Left hindlimb (tissue), 1 donor: ENCODE measurements at places on chromosomes 2 and 18.

- no peak for DNase-seq
Observed at GRCh38 chr2:146982393-146982846, 862.4 kb upstream of the ACVR2A start.

DNA sequence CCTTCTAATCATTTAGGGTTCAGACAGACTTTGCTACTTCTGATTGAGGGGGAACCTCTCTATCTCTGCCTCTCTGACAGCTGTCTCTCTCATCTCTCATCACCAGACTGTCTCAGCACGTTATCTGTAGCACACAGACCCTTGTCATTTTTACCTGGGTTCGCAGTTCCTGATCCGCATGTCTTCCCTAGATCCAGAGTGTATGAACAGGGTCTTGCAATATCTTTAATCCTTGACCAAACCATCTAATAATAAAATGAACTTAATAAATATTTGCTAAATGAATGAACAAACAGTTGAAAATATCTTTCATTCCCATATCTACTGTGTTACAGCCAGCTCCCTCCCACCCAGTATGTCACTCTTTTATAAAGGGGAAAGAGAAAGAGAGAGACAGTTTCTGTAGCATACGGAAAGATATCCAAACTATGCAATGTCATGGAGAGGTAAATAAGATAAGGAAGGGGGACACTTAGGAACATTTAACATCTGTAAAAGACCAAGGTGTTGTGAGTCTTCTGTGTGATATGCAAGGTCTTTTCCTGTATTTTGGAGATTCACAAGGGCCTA lies 507.6 kb downstream of the SUCLG1 start:
- no peak for DNase-seq

DNA sequence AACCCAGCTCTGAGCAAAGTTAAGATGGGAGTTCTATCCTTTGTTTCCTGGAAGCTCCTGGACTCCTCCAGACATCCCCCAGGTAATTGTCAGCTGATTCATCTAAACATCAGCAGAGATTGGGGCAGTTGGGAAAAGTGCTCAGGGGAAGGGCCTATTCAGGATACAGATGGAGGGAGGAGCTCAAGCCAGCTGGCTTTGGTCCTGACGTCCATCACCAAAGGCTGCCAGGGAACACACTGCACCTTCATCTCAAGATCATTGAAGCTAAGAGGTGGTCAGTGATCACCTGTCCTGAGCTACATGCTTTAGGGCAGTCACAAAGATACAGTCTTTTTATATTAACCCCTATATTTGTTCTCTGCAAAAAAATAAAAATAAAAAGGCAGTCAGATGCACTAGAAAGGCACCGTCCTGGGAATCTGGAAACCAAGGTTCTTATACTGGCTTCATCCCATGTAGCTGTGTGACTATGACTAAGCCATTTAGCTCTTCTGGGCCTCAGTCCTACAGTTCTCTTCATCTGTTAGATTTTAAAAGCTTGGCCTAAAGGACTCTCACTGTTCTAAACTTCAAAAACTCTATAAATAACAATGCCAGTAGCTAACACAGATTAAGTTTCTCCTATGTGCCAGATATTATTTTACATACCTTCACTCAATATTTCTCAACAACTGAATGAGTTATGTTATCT lies 446.5 kb downstream of the BCL11A start:
- DNase-seq = no peak

- DNase-seq = no peak
Observed at GRCh38 chr2:189835855-189836558, 51.8 kb downstream of the PMS1 start.

DNA sequence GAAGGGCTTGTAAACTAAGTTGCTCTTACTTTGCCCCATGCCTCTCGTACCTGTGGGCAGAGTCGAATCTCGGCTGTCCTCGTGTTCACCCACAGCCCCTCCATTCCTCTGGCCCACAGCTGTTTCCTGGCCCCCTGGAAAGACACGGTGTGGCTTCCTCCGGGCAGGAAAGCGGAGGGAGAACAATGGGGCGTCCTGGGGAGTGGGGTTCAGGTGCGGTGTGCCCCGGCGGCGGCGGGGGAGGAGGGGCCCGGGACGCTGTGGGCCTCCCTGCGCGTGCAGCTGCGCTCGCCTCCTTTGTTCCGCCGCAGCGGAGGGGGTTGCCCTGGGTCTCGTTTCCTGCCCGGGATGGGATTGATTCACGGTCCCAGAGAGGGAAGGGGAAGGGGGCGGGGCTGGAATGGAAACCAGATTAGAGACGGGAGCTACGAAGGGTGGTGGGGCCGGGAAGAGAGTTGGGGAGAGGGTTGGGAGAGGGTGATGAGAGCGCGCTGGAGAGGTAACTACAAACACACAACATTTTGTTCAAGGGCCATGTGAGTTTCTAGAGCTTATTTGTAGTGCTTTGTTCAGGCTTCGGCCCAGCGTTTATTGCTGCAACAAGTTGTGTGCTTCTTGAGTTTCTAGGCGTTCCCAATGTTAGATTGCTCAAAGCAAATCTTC lies 796 bp downstream of the MYO1B start:
- peak; percentile 84 for DNase-seq

DNA sequence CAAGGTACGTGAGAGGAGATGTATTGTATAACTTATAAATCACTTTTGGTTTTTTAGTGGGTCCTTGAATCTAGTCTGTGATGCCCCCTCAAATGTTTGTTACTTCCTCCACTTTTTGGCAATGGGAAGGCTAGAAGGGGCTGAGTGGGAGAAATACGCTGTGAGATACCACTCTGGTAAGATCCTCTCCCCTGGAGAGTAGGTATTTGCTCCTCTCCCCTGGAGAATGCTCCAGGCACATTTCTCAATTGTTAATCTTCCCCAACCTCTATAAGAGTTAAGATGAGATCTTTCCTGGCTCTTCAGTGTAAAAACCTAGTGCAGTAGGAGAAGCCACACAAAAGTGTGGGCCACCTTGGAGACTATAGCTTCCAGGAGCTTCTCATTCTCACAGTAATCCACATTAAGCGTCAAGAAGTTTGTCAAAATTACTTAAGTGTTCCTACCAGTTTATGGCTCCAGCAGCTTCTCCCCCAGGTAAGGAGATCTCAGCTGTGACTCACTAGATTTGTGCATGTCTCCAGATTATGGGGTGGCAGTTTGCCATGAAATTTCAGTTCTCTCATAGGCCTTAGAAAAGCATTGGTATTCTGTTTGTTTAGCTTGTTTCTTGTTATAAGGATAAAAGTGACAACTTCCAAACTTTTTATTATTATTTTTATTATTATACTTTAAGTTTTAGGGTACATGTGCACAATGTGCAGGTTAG lies 182.6 kb downstream of the FSIP2 start:
- DNase-seq = no peak

- DNase-seq = no peak
Observed at GRCh38 chr2:239305222-239305575, 95.6 kb downstream of the HDAC4 start.

DNA sequence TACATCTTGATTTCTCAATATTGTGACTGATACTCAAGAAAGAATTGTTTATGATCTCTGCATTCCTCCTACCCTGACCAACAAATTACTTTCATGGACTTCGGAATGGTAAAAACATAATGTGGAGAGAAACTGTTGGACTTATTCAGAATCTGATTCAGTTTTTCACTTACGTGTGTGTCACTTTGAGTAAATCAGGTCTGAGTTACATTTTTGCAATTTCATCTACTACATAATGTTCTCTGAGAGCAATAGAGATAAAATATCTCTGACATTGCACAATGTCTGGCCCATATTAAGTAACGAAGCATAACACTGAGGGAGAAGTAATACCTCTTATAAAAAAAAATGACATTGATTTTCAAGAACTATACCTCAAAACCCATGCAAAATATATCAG lies 1337.9 kb upstream of the CHAC2 start:
- no peak for DNase-seq

DNA sequence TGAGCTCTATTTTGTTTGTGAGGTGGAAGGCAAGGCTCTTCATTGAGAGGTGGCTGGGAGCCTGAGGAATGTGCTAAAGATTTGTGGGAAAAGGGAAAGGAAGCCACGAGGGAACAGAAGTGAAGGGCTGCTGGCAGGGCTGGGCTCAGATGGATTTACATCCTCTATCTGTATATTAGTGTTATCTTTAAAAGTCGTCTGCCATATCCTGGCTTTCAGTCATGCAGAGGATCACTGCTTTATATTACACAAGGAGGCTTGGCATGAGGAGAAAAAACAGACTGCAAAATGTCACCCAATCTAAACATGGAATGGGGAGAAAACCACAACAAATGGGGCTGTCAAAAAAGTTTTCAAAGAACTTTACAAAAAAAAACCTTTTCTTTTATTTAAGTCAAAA lies 434.4 kb downstream of the HRH4 start:
- no peak for DNase-seq

DNA sequence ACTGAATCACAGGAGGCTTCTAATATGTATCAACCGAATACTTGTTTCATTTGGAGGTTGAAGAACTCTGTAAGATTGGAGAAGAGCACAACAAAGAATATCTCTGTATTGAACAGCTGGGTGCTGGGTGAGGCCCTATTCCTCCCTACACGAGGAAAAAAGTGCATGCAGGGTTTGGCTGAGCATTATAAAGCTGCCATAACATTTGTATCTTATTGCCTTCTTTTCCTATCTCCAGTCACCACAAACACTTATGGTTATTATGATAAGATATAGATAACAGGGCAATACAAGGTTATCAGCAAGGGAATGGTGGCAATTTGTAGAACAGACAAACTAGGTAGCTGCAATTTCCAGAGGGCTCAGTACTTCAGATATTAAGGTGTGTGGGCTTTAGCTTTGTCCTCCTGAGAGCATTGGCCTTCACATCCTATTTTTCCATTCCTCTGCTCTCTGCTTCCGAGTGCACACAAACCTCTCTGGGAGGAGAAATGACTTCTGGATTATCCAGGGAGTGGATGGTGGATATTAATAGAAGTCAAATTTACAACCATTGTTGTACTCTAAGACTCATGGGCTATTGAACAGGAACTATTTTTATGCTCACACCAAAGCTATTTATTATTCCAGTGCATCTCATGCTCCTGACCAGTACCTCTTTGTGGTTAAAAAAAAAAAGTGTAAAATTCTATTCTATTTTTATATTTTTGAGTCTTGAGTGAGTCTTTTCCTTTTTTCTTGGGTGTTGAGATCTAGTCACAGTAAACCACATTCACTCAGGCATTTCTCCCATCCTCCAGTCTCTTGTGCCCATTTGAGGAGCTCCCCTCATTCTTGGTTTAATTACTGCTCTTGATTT lies 248.4 kb downstream of the ETAA1 start:
- DNase-seq = no peak

GRCh38 chr2:120347396-120348060 lies 1.6 kb downstream of the INHBB start:
- DNase-seq = peak; percentile 29

GRCh38 chr2:60480089-60480773 lies 73.2 kb downstream of the BCL11A start:
- no peak for DNase-seq

GRCh38 chr2:10224734-10225133 lies 78.0 kb upstream of the HPCAL1 start:
- DNase-seq = peak; percentile 4

GRCh38 chr2:198325359-198325758 lies 521.0 kb downstream of the PLCL1 start:
- DNase-seq = no peak

GRCh38 chr2:215347878-215348277 lies 36.0 kb downstream of the ATIC start:
- no peak for DNase-seq

DNA sequence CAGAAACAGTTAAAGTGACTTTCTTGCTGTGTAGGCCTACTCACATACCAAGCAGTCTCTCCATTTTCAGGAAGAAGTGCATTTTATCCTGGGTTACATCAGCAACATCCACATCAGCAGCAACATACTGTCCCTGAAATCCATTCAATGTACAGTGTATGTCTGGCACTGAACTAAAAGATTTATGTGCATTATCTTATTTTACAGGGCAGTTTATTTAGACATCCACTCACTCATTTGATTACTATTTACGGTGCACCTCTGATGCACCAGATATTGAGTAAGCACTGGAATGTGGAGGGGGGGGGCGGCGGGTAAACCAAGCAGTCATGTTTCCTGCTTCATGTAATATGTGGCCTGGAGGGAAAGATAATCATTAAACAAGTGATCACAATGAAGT lies 1128.2 kb downstream of the BCL11A start:
- no peak for DNase-seq

GRCh38 chr2:76320716-76321115 lies 610.0 kb upstream of the GCFC2 start:
- no peak for DNase-seq

DNA sequence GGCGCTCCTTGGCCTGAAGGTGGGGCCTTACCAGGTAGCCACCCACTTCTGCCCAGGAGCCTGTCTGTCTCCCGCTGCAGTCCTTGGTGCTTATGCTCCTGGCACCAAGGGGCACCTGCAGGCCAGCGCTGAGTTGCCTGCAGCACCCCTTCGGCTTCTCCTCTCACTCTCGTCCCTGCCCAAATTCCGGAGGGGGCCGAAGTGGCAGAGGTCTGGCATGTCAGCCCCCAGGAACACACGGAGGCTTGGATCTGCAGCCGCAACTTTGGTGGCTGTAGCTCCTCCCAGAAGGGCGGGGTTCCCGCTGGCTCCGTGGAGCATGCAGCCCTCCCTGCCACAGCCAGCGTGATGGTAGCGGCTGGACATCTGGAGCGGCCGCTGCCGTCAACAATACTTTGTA lies 37.7 kb upstream of the ZNF804A start:
- no peak for DNase-seq

- DNase-seq = no peak
Observed at GRCh38 chr2:192049362-192049761, 145.4 kb downstream of the TMEFF2 start.

GRCh38 chr2:102075479-102075878 lies 67.1 kb upstream of the IL1R1 start:
- DNase-seq = no peak

GRCh38 chr2:151760139-151760650 lies 25.9 kb upstream of the NEB start:
- no peak for DNase-seq

DNA sequence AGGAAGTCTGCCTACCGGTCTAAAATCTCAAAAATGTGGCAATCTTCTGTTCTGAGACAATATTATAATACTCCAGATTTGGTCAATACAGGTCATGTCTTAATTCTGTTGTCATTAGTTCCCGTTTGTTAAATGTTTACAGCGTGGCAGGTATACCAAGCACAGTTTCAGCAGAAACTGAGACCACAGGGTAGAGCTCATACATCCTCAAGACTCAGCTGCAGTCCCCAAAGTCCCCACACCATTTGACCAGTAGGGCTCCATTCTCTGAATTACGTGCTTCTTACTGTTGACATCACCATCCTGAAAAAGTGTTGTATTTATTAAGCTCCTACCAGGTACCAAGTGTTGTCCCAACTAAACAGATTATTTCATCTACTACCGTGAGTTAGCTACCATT lies 157.1 kb downstream of the MC4R start:
- DNase-seq = no peak

GRCh38 chr2:199364153-199364552 lies 93.6 kb downstream of the SATB2 start:
- DNase-seq = no peak

GRCh38 chr18:79631096-79631507 lies 48.5 kb upstream of the CTDP1 start:
- no peak for DNase-seq

DNA sequence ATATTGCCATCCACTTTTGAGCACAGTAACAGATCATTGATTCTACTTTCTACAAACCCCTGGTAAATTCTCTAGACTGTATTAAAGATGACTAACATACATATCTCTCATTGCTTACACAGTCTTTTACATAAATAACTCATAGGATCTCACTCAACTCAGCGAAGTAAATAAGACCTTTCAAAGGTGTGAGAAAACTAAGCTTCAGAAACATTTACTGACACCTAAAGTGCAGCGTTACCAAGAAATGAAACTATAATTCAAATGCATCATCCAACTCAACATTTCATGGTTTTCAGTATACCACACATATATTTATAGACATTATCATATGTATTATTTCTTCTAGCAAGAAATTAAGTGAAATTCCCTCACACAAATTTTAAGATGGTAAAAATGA lies 189.8 kb downstream of the METTL4 start:
- no peak for DNase-seq
